ENCODE measurements at places on chromosomes 16 and 17.

DNA sequence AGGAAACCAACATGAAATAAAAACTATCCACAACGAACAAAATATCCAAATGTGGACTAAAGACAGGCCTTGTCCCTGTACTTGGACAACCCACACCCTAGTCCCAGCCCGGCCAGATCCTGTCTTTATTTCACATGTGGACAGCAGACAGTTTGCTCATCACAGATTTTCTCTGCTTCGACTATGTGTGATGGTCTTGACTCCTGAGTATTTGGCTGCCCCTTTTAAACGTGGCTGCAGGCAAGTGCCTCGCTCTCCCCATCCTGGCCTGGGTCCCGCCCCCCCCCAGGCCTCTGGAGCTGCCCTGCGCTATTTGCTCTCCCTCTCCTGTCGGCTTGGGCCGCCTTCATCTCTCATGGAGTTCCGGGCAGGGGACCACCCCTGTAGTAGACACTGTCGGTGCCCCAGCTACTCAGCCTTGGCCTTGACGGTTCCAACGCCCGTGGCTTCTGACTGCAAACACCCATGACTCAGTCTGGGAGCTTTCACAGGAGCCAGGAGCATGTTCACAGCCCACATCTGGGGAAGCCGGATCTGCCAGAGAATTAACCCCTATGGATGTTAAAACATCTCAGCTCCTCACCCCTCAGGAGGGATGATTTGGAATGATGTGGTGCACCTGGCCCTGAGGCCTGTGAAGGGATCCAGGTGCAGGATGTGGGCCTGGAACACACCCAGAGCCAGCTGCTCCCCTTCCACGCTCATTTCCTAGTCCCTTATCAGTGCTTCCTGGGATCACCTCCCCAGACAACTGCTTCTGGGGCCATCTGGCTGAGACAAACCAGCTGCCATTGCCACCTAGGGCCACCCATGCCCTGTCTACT is 229.7 kb upstream of the RPL38 start:
- no peak for DNase-seq

DNA sequence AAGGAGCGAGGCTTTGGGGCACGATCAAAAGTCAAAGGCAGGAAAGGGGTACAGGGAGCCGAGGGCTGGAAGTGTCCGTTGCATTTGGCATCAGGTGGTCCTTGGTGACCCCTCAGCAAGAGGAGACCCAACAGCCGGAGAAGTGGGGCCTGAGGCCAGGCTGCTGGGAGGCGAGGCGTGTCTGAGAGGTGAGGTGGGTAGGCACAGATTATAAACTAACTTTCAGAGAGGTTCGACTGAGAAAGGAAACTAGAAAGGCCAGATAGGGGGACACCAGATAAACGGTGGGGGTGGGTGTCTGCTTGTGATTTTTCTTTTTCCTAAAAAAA is 3.6 kb downstream of the PECAM1 start:
- no peak for DNase-seq

DNA sequence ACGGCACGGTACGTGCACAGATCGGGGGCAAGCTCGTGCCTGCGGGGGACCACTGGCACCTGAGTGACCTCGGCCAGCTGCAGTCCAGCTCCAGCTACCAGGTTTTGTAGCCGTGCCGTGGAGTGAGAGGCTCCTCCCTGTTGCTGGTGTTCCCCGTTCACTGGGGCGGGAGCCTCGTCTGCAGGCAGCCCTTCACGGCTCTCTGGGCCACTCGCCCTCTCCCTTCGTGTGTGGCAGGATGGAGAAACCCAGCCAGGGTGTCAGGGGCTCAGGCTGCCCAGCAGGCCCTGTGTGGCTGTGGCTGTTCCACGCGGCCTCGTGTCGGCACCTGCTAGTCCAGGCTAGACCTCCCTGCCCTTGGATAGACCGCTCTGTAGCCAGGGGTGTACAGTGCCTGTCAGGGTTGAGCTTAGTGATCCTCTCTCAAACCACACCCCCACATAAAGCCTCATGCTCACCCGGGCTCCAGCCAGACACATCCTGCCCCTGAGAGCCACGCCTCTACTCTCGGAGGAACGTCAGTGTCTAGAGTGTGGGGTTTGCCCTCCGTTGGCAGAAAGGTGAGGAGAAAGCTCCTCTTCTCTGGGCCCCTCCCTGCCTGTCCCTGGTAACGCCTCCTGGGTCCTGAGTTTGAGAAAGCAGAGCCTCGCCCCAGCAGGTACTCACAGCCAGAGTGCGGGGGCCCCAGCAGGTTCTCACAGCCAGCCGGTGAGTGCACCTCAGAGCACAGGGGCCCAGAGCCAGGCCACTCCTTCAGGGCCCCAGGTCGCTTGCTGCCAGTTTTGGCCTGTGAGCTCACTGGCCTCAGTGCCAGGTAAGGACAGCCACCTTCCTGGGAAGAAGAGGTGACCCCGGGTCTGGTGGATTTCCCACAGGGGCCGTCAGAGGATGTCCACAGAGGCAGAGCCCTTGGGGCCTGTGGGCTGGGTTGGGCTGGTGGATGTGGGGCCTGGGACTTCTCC is 27.7 kb downstream of the NME3 start:
- no peak for DNase-seq

GRCh38 chr16:22117609-22118008 is 25.3 kb downstream of the VWA3A start:
- DNase-seq = no peak

DNA sequence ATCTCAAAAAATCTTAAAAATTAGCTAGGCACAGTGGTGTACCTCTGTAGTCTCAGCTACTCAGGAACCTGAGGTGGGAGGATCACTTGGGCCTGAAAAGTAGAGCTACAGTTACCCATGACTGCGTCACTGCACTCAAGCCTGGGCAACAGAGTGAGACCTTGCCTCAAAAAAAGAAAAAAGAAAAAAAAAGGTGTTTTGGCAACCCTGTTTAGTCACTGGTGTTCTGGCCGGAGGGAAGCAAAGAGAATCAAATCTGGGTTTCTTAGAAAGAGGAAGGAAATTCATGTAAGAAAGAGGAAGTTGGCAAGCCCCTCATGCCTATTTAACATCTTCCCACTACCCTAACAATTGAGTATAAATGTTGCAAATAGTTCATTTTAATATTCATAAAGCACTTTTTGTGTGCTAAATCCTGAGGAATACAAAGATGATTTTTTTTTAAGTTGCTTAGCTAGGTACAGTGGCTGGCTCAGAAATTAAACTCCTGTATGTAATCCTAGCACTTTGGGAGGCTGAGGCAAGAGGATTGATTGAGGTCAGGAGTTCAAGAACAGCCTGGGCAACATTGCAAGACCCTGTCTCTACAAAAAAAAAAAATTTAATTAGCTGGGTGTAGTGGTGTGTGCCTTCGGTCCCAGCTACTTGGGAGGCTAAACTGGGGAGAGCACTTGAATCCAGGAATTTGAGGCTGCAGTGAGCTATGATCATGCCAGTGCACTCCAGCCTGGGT is 6.5 kb upstream of the USP32 start:
- DNase-seq = no peak

- no peak for DNase-seq
Measured at GRCh38 chr17:39517224-39517623, 55.9 kb downstream of the CDK12 start.

DNA sequence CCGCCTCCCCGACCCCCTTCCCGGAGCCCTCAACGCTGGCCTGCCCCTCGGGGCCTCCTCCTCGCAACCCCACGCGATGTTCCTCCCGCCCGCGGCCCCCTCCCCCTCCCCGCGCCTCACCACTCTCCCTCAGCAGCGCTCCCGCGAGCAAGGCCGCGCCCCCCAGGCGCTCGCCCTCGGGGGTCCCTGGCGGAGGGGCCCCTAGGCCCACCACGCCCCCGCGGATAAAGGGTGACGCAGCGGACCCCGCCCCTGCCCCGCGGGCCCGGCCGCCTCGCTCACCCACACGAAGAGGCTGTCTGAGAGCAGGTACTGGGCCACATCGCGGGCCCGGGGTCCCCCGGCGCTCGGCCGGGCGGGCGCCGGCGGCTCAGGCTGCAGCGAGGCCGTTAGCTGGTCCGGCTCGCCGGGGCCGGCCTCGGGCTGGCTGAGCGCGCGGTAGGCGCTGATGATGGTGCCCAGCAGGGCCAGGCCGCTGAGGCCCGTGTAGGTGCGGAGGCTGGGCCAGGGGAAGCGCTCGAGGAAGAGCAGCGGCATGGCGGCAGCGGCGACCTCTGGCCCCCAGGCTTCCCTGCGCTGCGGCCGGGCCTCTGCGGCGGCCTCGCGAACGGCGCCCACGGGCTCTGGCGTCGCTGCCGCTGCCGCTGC is 430 bp downstream of the AMFR start:
- DNase-seq = peak; percentile 17

GRCh38 chr17:66459811-66460270 is 157.4 kb downstream of the PRKCA start:
- peak; percentile 52 for DNase-seq

DNA sequence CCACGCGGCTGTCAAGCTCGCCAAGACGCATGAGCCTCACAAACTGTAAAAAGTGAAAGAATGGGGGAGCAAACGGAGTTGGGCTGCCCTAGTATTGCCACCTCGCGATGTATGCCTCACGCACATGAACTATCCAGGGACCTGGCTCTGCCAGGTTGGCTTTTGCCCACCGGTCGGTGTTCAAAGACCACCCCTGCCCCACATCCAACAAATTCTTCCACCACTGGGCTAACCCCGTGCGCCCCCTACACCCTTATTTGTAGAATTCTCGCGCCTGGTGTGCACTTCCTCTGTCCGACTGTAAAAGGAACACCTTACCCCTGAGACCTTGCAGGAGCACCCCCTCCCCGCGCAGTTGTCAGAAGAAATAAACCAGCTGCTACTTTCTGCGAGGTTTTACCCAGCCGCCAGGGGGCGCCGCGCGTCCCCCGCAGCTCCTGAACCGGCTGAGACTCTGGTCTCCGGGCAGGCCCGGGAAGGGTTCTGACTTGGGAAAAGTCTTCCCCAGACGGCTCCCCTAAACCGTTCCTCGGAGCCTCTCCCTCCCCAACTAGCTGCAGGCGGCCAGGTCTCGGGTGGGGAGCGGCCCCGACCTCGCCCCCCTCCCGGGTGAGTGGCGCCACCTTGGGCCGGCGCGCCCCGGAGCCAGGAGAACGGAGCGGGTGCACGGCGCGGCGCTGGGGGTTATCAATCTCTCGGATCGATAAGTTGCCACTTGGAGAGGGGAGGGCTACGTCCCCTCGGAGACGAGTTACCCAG is 1.7 kb upstream of the ZNF423 start:
- DNase-seq = peak; percentile 95

DNA sequence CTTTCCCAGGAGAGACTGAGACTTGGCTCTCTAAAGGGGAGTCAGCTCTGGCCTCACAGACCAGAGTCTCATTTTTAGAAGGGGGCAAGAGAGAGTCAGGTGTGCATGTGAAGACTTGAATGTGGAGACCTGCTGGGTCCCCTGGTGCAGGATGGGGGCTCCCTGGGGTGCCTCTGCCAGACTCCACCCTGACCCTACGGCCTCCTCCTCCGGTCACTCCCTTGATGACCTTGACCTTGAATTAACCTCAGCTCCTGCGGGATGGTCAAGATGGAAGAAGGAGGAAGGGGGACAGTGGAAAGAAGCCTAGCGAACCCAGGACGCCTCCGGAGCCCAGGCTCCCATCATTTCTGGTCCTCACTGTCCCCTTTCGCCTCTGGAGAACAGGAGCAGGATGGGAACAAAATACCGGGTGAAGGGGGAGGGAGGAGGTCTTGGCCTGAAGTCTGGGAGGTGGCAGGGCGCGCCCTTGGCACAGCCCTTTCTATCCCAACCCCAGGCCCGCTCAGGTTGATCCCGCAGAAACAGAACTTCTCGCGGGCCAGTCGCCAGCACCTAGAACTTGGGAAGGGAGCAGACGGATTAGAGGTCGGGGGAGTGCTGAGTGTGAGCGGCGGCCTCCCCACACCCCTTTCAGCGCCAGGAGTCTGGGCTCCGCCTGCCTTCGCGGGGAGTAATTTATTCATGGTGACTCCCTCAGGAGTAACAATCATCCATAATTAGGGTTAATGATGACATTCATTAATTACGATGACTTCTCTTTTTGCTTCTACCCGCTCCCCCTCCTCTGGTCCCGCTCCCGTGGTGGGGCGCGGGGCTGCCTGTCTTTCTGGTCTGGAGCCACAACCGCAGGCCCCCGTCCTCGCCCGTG is 1.6 kb downstream of the STAC2 start:
- no peak for DNase-seq
